ENCODE measurements at places on chromosomes 7 and 10.

- no peak for DNase-seq
Measured at GRCh38 chr7:92466682-92467081, 11.1 kb downstream of the ERVW-1 start.

DNA sequence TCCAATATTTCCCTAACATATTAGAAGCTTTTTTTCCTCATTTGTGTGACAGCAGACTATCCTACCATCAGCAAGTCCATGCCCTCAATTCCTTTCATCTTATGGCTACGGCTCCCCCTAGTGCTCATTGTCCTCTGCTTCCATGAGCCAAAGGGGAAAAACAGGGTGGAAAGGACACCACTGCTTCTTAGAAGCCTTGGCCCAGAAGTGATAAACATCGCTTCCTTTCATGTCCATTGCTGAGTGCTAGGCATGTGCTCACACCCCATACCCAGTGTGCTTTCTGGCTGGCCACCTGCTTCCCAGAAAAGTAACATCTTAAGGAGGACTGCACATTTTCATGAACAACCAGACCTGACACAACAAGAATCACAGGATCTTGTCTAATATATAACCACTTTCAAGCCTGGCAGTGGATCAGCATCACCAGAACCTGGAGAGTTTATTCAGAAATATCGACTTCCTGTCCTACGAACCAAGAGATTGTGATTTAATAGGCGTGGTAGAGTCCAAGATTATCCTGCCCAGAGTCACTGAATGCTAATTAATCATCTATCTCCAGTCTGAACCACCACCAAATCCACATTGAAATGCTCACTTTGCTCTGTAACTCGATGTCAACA is 650.5 kb upstream of the SORCS1 start:
- no peak for DNase-seq

DNA sequence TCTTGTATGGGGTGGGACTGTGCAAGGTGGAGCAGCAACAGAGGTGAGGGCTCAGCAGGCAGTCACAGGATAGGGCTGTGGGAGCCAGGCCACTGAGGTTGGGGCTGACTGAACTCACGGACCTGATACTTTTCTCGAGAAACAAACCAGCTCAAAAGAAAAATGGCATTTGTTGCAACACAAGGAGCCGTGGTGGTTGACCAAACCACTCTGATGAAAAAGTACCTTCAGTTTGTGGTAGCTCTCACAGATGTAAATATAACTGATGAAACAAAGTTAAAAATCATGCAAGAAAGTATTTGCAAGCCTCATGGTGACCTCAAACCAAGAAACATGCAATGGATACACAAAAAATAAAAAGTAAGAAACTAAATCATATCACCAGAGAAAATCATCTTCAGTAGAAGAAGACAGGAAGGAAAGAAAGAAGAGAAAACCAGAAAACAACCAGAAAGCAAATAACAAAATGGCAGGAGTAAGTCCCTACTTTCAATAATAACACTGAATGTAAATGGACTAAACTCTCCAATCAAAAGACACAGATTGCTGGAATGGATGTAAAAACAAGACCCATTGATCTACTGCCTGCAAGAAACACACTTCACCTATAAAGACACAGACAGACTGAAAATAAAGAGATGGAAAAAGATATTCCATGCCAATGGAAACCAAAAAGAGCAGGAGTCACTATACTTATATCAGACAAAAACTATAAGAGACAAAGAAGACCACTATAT is 48.9 kb upstream of the DUSP5 start:
- no peak for DNase-seq

DNA sequence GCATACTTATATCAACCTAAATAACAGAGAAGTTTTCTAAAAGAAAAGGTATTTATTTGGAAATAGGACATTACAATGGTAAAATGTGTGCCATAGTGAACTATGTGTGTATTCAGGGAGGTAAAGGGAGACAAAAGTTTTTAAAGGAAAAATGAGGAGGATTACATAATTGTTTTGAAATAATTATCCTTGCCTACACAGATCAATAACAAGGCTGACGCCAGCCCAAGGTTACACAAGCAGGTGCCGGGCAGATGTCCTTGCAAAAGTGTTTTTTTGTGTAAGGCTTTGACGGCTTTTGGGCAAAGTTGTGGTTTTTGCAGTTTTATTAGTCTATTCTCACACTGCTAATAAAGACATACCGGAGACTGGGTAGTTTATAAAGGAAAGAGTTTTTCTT is 22.7 kb upstream of the SLC35B4 start:
- DNase-seq: no peak

DNA sequence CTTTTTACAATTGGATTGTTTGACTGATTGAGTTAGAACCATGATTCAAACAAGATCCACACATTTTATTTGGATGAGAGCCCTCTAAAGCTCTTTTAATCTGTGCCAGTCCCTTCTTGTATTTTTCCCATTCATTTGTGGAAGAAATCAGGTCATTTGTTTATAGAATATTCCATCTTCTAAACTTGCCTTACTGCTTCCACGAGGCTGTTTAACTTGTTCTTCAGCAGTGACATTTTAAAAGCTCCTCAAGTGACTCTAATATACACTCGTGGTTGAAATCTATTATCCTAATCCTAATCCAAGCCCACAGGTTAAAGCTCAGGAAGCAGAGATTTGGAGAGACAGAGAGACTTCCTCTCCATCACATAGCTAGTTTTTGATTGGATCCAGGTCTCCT is 155.4 kb upstream of the SVIL start:
- DNase-seq: no peak

- DNase-seq: no peak
Measured at GRCh38 chr10:61792921-61793320, 108.6 kb upstream of the ARID5B start.

DNA sequence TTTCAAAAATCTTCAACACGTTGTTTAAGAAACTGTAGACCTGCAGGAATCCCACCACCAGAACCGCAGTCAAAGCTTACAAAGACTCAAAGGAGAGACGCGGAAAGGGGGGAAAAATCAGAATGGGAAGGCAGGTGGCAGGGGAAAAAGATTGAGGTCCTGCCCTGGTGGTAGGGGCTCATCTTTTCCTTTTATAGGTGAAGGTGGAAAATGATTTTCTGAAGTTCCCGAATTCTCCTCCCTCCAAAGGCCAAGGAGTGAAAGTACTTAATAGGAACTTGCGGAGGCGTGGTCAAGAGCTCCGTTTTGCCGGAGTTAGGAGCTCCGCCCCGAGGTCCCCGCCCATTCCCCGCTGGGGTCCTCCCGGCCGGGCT is 724 bp downstream of the BBIP1 start:
- DNase-seq: peak; percentile 80

GRCh38 chr10:19947215-19947614 is 131.0 kb downstream of the PLXDC2 start:
- no peak for DNase-seq

GRCh38 chr10:13222566-13222965 is 11.6 kb downstream of the UCMA start:
- no peak for DNase-seq

DNA sequence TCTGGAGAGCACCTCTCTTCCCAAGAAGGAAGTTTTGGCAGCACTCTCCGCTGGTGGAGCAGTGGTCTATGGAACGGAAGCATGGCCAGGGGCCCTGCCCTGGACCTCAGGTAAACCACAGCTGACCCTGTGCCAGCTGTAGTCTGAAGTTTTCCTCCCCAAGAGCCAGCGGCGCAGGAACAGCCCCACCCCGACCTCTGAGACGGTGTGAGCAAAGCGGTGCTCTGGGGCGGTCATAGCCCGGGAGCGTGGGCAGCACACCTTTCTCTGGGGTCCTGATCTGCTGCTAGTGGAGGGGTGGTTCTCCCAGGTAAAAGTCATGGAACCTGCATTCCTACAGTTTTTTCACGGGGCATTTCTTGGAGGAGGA is 52.6 kb downstream of the TSPAN15 start:
- DNase-seq: no peak

GRCh38 chr7:151404216-151405011 is 5.4 kb downstream of the WDR86 start:
- DNase-seq: no peak

DNA sequence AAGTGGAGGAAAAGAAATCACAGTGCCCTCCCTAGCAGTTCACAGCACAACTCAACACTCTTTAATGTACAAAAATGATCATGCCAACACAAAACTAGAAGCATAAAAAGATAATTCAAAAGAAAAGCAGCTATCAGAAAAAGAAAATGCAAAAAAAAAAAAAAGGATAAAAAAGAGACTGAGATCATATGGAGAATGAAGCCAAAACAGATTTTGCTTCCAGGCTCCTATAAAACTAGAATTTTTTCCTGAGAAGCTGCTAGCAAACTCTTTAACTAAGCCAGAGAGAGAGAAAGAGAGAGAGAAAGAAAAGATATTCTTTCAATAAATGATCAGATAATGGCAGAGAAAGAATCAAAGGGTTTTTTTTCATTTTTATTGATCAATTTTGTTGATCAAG is 288.0 kb upstream of the ANKRD30A start:
- DNase-seq: no peak

GRCh38 chr7:22219739-22220493 is 137.0 kb downstream of the RAPGEF5 start:
- DNase-seq: no peak

- no peak for DNase-seq
Measured at GRCh38 chr7:55770778-55771177, 91.8 kb downstream of the SEPTIN14 start.

GRCh38 chr7:113247198-113247597 is 128.8 kb upstream of the SMIM30 start:
- no peak for DNase-seq

- no peak for DNase-seq
Measured at GRCh38 chr10:22133749-22134624, 83.8 kb downstream of the EBLN1 start.
